Activated T-helper 1 cell treated with anti-CD3 and anti-CD28 coated beads, Interleukin-12 subunit alpha, Interleukin-12 subunit beta, Interleukin-2, Interleukin-4 antibody, amounts not matched to agents 30 ng/mL and 10 ng/mL and 1 ng/mL, durations not matched to agents 14 hours and 24 hours and 36 hours (primary cell): ENCODE measurements at places on chromosomes 2 and 18.
A peak's percentile ranks its signal among the peaks of the same experiment; 100 is the strongest.

DNA sequence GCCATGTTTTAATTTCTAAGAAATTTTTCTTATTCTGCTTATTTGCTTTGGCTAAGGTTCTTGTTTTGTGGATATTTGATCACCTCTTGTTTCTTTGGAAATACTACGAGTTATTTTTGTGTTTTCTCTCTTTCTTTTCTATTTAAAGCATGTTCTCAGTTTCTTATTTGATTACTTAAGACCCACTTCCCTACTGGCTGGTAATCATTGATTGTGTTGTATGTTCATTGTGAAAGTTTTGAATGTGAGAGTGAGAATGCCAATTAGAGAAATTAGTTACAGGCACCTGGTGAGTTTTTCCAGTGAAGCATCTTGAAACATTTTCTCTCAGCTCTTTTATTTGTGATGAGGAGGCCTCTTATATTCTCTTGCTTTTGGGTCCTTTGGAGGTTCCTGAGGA, 226.7 kb upstream of the MC4R start:
- no peak for DNase-seq
- H3K4me3 ChIP-seq = no peak overlapping the region
- H3K27ac ChIP-seq = no peak overlapping the region

DNA sequence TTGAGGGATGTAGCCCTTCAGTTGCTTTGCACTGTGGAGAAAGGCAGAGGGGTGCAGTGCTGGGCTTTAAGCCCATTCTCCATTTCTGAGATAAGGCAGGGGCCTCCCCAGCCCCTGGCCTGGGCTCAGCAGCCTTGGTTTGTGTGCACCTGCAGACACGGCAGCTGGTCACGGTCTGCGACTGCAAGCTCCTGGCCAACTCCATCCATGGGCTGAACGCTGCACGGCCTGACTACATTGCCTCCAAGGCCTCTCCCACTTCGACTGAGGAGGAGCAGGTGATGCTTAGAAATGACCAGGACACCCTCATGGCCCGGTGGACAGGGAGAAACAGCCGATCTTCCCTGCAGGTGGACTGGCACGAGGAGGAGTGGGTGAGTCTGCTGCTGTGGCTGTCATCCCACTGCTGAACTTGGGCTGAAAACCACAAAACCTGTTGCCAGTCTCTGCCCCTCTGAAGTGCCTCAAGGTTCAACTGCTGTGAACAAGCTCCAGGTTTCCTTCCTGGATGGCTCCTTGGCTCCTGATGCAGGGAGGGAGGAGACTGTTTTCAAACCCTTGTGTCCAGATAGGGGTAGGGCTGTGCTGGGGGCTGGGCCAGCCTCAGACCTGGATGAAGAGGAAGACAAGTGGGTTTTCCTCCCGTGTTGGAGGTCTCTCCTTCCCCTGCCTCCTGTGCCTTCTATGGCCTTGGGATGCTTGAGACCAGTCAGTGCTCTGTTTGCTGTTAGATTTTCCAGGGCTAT, 54.0 kb downstream of the COA5 start:
- H3K27ac ChIP-seq = no peak overlapping the region
- no peaks in the 10 kb centered on the region for H3K27me3 ChIP-seq
- DNase-seq = no peak
- H3K4me1 ChIP-seq = peaks cover 92% of the 10 kb centered on the region

DNA sequence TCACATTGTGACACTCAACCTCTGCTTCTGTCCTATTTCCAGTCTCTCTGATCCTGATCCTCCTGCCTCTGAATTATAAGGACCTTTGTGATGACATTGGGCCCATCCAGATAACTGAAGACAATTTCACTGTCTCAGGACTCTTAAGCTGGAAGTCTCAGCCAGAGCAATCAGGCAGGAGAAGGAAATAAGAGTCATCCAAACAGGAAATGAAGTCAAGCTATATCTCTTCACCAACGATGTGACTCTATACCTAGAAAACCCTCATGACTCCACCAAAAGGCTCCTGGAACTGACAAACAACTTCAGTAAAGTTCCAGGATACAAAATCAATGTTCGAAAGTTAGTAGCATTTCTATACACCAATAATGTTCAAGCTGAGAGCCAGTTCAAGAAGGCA, 29.3 kb upstream of the TWIST2 start:
- no peak overlapping the region for H3K4me3 ChIP-seq
- H3K27me3 ChIP-seq = peaks cover 5% of the 10 kb centered on the region
- no peak overlapping the region for H3K27ac ChIP-seq
- DNase-seq = no peak
- H3K4me1 ChIP-seq = no peaks in the 10 kb centered on the region

GRCh38 chr2:74424139-74424992, 2.8 kb downstream of the WDR54 start:
- H3K4me1 ChIP-seq = peaks cover 29% of the 10 kb centered on the region
- H3K4me3 ChIP-seq = no peak overlapping the region
- no peak overlapping the region for H3K27ac ChIP-seq

DNA sequence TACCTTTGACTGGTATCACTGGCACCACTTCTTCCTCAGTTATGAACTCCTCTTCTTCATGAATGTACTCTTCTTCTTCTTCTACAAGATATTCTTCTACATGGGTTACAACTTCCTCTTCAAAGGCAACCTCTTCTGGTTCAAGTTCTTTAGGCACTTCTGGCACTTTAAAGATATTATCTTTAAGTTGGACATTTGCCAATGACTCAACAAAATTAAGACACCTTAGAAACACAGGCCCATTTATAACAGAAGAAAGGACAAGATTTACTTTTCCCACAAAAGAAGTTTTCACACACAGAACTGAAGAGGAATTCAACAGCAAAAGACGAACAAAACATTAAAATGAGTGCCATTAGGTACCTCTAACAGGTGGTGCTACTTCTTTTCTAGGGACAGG, 127.3 kb downstream of the TTN start:
- H3K4me3 ChIP-seq = no peak overlapping the region
- peaks cover 1% of the 10 kb centered on the region for H3K27me3 ChIP-seq
- no peak for DNase-seq
- no peaks in the 10 kb centered on the region for H3K4me1 ChIP-seq

GRCh38 chr2:144268036-144268678, 251.8 kb downstream of the ZEB2 start:
- H3K4me1 ChIP-seq = peaks cover 26% of the 10 kb centered on the region
- H3K36me3 ChIP-seq = peaks cover 5% of the 10 kb centered on the region
- no peak for DNase-seq
- no peak overlapping the region for H3K27ac ChIP-seq

DNA sequence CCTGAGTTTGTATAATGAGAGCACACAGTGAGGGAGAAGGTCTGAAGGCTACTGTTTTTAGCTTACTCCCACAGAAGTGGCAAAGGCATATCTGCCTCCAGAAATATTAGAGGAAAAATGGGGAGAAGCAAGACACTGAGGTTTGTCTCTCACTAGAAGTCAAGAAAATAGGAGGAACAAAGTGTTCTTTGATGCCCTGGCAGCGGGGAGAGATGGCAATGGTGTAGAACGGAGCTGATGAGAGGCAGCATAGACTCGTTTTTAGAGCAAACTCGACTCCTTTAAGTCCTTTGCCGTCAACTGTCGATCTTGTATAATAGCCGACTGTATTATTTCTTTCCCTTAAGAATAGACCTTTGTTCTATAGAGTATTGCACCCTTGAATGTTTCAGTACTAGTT, 73.8 kb downstream of the ANKRD44 start:
- no peaks in the 10 kb centered on the region for H3K27me3 ChIP-seq
- H3K4me3 ChIP-seq = peak overlapping the region; percentile 57
- no peak for DNase-seq

GRCh38 chr2:134988994-134989605, 58.1 kb downstream of the MAP3K19 start:
- H3K4me3 ChIP-seq = no peak overlapping the region
- H3K36me3 ChIP-seq = no peaks in the 10 kb centered on the region
- H3K27me3 ChIP-seq = peaks cover 22% of the 10 kb centered on the region
- DNase-seq = no peak
- H3K27ac ChIP-seq = no peak overlapping the region
- H3K4me1 ChIP-seq = no peaks in the 10 kb centered on the region

DNA sequence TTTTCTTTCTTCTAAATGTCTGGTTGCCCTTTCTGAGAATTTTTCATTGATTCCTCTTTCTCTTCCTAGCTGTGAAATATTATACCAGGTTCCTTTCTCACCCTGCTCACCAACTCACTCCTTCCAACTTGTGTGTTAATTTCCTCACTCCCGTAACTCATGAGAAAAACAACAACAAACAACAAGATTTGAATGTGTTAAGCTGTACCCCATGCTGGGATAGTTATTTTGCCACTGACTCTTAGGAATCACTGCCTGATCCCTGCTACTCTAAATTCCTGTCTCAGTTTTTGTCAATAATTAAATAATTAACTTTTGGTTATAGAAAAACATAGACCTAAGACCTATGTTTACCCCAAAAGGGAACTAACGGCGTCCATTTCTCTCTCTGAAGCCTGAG, 242.7 kb downstream of the DPP10 start:
- no peak overlapping the region for H3K4me3 ChIP-seq
- DNase-seq = no peak
- no peaks in the 10 kb centered on the region for H3K27me3 ChIP-seq
- no peaks in the 10 kb centered on the region for H3K4me1 ChIP-seq

- no peak for DNase-seq
- H3K27me3 ChIP-seq = no peaks in the 10 kb centered on the region
- no peak overlapping the region for H3K4me3 ChIP-seq
- H3K27ac ChIP-seq = no peak overlapping the region
Observed at GRCh38 chr18:9249254-9249653, 85.3 kb upstream of the TWSG1 start.

GRCh38 chr18:10850840-10851239, 298.5 kb downstream of the PIEZO2 start:
- H3K27ac ChIP-seq = no peak overlapping the region
- DNase-seq = no peak
- no peaks in the 10 kb centered on the region for H3K36me3 ChIP-seq
- H3K27me3 ChIP-seq = peaks cover 4% of the 10 kb centered on the region
- no peak overlapping the region for H3K4me3 ChIP-seq
- H3K4me1 ChIP-seq = no peaks in the 10 kb centered on the region

DNA sequence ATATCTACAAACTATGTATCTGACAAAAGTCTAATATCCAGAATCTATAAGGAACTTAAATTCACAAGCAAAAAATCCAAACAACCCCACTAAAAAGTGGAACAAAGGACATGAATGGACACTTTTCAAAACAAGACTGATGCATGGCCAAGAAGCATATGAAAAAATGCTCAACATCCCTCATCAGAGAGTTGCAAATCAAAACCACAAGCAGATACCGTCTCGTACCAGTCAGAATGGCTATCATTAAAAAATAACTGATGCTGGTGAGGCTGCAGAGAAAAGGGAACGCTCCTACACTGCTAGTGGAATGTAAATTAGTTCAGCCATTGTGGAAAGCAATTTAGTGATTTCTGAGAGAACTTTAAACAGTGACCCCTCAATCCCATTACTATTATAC, 56.5 kb downstream of the CCBE1 start:
- H3K36me3 ChIP-seq = no peaks in the 10 kb centered on the region
- no peak overlapping the region for H3K27ac ChIP-seq
- DNase-seq = no peak
- peaks cover 12% of the 10 kb centered on the region for H3K27me3 ChIP-seq

DNA sequence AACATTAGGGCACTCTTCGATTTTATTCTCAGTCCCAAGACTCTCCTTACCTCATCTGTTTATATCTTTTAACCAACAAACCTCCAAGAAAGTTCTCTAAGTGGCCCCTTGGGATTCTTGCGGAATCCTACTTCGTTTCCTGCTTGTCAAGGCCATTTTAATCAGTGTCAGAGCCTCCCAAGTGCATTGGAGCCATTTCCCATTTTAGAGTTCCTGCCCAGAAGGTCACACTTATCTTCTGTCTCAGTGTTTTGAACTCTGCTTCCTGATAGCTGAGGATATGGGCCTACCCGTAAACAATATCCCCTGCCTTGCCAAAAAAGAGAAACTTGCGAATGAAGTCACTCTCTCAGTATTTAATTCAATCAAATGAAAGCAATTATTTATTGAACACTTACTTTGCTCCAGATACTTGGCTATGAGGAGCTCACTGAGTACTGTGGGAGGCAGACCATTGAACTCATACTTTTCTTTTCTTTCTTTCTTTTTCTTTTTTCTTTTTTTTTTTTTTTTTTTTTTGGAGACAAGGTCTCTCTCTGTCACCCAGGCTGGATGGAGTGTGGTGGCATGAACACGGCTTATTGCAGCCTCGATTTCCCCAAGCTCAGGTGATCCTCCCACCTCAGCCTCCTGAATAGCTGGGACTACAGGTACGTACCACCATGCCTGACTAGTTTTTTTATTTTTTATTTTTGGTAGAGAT, 5.7 kb upstream of the NOSTRIN start:
- no peak overlapping the region for H3K27ac ChIP-seq
- H3K4me1 ChIP-seq = peaks cover 1% of the 10 kb centered on the region
- H3K4me3 ChIP-seq = no peak overlapping the region

GRCh38 chr2:170917219-170917913, 11.7 kb upstream of the GORASP2 start:
- no peak overlapping the region for H3K4me3 ChIP-seq
- H3K36me3 ChIP-seq = peaks cover 2% of the 10 kb centered on the region
- H3K4me1 ChIP-seq = no peaks in the 10 kb centered on the region

DNA sequence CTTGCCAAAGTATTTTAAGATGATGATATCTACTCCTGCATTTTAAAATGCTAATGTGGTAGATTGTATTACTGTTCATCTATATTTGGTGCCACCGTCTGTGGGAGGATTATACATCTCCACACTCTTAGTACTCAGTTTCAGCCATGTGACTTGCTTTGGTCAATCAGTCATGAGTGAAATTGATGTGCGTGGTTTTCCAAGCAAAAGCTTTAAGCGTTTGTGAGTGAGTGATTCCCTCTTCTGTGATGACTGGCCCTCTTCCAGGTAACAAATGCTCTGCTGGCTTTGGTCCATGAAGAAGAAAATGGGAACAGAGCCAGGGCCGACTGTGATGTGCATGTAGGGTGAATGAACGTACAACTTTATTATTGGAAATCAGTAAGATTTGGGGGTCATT, 330.4 kb downstream of the LPIN1 start:
- H3K27me3 ChIP-seq = peaks cover 7% of the 10 kb centered on the region
- H3K4me3 ChIP-seq = no peak overlapping the region
- no peaks in the 10 kb centered on the region for H3K4me1 ChIP-seq
- H3K36me3 ChIP-seq = no peaks in the 10 kb centered on the region

- peak overlapping the region; percentile 21 for H3K4me3 ChIP-seq
- peaks cover 3% of the 10 kb centered on the region for H3K36me3 ChIP-seq
- no peak for DNase-seq
- H3K4me1 ChIP-seq = peaks cover 52% of the 10 kb centered on the region
- peaks cover 39% of the 10 kb centered on the region for H3K27me3 ChIP-seq
- no peak overlapping the region for H3K27ac ChIP-seq
Observed at GRCh38 chr2:38098421-38099098, 22.6 kb upstream of the CYP1B1 start.
